ENCODE measurements at places on chromosomes 4 and X.

DNA sequence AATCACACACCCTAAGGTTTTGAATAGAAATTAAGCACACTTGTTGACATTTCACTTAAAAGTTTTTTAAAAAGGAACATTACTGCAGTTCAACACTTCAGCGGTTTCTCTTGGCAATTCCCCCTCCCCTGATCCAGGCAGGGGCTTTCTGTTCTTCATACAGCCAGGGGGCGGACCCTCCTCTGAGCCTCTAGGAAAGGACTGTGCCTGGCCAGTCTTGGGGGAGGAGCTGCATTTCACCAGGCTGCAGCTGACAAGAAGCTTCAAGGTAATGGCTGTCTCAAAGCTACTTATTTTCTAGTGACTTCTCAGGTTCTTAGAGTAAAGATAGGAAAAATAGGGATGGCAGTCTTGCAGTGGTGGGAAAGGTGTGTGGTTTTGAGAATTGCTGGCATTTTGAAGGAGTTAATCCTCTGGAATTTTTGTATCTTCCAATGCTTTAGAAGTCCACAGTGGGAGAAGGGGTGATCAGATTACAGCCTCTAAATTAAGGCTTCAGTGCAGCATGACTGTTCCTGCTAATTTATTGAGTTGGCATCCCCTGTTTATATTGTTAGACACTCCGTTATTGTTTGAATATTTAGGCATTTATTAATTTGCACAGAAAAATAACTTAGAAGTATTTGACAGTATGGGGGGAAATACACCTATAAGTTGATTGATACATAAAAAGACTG, 33.5 kb downstream of the PWWP3B start:
- DNase-seq: no peak

DNA sequence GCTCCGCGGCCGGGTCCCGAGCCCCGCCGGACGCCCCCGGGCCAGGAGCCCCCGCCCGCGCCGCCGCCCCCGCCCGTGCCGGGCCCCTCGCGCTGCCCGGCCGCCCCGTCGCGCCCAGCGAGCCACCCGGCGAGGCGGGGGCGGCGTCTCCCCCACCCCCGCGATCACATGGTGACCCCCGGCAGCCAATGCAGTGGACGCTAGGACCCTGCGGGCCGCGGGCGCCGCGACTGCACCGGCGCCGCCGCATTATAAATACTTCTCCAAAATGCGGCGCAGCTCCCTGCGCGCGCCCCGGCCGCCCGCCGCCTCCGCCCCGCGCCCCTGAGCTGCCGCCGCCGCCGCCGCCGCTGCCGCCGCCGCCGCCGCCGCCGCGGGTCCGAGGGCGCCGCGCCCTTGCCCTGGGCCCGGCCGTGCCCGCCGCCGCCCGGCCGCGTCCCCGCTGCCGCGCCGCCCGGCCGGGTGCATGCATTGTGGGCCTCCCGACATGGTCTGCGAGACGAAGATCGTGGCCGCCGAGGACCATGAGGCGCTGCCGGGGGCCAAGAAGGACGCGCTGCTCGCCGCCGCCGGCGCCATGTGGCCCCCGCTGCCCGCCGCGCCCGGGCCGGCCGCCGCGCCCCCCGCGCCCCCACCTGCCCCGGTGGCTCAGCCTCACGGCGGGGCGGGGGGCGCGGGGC, at the start of gene NAT8L:
Gene NAT8L (plus strand): TSS at position 282 of the 680 bp plus-strand sequence. CDS start 185 bp downstream, at position 467.
- no peak for DNase-seq

DNA sequence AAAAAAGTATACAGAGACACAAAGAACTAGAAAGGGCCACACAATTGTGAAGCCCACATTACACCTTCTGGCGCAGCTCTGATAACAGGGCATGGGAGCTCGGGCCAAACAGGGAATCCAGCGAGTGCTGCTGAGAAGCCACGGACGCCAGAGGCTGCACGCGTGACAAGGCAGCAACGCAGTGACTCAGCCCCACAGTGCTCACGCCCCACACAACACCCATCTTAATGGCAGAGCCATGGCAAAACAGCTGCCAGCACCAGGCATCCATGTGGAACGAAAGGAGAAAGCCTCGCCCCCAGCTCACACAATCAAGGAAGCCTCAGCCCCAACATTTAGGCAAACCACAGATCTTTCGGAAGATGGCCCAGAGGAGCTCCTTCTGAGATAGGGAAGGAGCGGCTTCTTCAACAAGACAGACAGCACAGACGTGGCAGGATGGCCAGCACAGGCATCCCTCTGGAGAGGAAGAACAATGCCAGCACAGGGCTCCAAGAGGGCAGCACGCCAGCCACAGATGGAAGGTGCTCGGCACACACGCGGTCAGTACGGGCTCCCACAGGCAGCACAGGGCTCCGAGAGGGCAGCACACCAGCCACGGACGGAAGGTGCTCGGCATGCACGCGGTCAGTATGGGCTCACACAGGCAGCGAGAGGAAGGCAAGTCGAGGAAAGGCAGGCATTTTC, 33.1 kb downstream of the GAK start:
- no peak for DNase-seq

- DNase-seq: no peak
Measured at GRCh38 chrX:135509885-135510284, 10.6 kb upstream of the INTS6L start.

DNA sequence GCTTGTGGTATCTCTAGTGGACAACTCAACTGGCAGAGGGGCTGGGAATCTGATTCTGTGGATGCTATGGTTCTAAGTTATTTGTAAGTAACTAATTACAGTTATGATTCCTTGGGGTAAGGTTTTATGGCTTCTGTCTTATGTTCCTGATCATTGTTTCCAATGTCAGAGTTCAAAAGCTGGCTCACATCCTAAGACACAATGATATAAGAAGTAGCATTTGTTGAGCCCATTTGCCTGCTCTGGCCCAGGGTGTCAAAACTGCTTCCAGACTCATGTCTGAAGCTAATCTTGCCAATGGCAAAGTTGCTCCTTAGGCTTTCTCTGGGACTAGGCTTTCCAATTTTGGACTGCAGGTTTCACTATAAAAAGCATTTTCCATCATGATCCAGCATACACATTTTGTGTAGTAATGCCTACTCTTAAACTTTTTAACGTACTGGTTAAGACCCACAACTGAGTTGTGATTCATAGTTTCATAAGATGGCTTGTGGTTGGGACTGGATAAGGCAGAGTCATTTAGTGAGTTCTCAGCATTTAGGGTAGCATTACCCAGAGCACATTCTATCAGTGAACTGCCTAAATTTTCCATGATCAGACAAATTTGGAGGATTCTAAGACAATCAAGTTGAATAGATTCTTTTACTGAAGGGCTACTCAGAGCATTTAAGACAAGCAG, 50.0 kb downstream of the CCNI start:
- DNase-seq: no peak

- DNase-seq: no peak
Measured at GRCh38 chr4:55435141-55435841, 39.5 kb downstream of the TMEM165 start.

GRCh38 chr4:1053080-1053661, 41.7 kb downstream of the FGFRL1 start:
- DNase-seq: no peak

- no peak for DNase-seq
Measured at GRCh38 chr4:141565379-141566089, 70.8 kb upstream of the IL15 start.

- DNase-seq: no peak
Measured at GRCh38 chr4:28209371-28209924, 1348.8 kb downstream of the STIM2 start.

GRCh38 chr4:71259911-71260331, 78.9 kb upstream of the SLC4A4 start:
- no peak for DNase-seq

- no peak for DNase-seq
Measured at GRCh38 chr4:74013264-74013663, 14.8 kb upstream of the CXCL5 start.

DNA sequence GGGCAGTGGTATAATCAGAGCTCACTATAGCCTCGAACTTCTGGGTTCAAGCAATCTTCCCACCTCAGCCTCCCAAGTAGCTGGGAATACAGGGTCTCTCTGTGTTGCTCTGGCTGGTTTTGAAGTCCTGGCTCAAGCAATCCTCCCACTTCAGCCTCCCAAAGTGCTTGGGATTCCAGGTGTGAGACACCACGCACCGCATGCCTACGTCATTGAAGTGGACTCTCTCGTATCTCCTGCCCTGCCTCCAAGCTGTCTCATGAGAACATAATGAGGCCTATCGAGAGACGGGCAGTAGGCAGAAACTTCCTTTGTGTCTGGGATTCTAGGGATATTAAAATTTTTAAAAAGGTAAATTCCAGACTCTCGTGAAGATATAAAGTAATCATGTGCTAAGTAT, 65.0 kb upstream of the NLGN4X start:
- DNase-seq: no peak
